ENCODE measurements at places on chromosomes 7 and 10. TPM values are rescaled to one million over a fixed set of nuclear protein-coding genes. Genes with fewer than 3 reads are reported as not detected.

DNA sequence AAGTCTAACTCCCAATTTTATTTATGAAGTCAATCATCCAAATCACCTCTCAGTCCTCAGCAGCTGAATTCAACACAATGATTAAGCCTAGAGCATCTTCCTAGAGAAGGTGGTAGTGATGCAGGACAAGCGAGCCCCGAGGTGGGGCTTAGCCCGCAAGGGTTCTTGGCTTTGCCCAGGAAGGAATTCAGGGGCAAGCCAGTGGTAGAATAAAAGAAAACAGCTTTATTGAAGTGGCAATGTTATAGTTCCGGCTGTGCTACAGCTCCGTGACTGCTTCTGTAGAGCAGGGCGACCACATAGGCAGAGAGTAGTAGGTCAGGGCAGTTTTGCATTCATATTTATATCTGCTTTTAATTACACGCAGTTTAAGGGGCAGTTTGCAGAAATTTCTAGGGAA, 18.1 kb downstream of the IL2RA start:
- DNase-seq: no peak

- no peak for DNase-seq
These were observed 7.2 kb downstream of the DLX6 start for GRCh38 chr7:97012365-97013133.

GRCh38 chr10:131573707-131574106, 262.2 kb upstream of the TCERG1L start:
- no peak for DNase-seq

DNA sequence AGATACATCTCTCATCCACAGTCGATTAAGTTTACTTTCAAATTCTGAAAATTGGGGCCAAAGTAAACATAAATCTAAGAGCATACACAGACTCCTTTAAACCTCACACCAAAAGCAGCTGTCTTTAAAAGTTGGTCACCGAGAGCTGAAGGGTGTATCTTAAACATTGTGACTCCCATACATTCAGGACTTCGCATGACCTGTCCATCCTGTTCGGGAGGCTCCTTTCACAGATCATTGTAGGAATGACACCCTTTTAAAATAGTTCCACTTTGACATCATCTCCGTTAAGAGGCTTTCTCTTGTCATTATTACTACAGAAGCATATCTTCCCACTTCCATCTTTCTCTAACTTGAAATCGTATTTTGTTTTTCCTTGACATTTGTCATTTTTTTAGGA, 440.0 kb downstream of the DNAJB9 start:
- DNase-seq: no peak

- no peak for DNase-seq
These were observed 657.8 kb upstream of the PHF14 start for GRCh38 chr7:10315881-10316280.

- DNase-seq: no peak
These were observed 233.5 kb downstream of the CUX1 start for GRCh38 chr7:102050864-102051460.

OPN1SW gene
- total RNA-seq: not detected

All from Panc1 (cell line).